ENCODE measurements at places on chromosomes 6 and 20. TPM values are rescaled to one million over a fixed set of nuclear protein-coding genes. Genes with fewer than 3 reads are reported as not detected.

GRCh38 chr20:46970937-46971630 is 76.4 kb downstream of the EYA2 start:
- DNase-seq: no peak

ATP6V1G2 gene
- total RNA-seq: 0.58 TPM

DNA sequence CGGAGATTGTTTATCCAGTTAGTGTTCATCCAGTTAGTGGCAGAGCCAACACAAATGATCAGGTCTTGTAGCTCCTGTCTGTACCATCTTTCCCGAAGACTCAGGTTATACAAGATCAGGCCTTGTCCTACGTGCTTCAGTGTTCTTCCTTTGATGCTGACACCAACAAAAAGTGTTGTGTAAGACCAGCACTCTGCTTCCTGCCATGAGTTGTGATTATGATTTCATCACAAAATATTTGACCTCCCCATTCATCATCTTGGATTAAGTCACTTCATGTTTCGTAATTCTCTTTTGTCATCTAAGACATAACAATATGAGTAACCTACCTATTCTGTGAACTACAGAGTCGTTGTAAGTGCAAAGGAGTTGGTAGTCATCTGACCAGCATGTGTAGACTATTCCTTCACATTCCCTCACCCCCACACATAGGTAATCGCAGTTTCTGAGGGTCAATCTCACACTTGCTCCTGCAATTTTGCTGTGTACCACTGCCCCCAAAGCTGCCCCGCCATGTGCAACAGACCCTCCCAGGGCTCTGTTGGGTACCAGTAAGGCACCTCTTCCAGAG is 135.6 kb upstream of the SLC22A23 start:
- no peak for DNase-seq

TSBP1 gene
- total RNA-seq: not detected

DNA sequence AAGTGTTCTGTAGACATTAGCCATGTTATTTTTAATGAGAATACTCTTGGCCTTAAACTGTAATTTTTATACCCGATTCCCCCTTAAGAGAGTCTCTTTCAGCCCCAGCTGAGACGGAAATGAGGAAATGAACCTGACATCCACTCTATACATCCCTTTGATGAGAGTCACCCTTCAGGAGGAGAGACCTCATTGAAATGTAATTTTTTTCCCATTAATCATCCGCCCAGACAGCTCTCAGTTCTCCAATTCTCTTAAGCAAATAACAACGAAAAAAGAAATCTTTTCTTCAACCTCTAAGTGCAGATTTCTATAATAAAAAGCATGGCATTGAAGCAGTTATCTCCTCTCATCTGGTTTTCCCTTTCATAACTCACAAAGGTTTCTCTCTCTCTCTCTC is 243.8 kb upstream of the PMEPA1 start:
- no peak for DNase-seq

- no peak for DNase-seq
Measured at GRCh38 chr6:150255840-150256239, 113.0 kb upstream of the IYD start.

CCR6 gene
- total RNA-seq: 0.31 TPM
